Fibroblast of lung (primary cell): ENCODE measurements at places on chromosomes 2 and 18. TPM values are rescaled to one million over a fixed set of nuclear protein-coding genes. Genes with fewer than 3 reads are reported as not detected.

Gene CYRIA
- 7.4 and 10.2 TPM in 2 replicates for total RNA-seq

Gene UGT1A6
- not detected in 2 replicates for total RNA-seq

- no peaks in the 10 kb centered on the region for H3K36me3 ChIP-seq
- no peaks in the 10 kb centered on the region for H3K27me3 ChIP-seq
- no peak for DNase-seq
- H3K4me1 ChIP-seq = no peaks in the 10 kb centered on the region
- H3K27ac ChIP-seq = no peak overlapping the region
Observed at GRCh38 chr2:75998451-75998850, 287.7 kb upstream of the GCFC2 start.

Gene POTEJ
- total RNA-seq = not detected in 2 replicates

DNA sequence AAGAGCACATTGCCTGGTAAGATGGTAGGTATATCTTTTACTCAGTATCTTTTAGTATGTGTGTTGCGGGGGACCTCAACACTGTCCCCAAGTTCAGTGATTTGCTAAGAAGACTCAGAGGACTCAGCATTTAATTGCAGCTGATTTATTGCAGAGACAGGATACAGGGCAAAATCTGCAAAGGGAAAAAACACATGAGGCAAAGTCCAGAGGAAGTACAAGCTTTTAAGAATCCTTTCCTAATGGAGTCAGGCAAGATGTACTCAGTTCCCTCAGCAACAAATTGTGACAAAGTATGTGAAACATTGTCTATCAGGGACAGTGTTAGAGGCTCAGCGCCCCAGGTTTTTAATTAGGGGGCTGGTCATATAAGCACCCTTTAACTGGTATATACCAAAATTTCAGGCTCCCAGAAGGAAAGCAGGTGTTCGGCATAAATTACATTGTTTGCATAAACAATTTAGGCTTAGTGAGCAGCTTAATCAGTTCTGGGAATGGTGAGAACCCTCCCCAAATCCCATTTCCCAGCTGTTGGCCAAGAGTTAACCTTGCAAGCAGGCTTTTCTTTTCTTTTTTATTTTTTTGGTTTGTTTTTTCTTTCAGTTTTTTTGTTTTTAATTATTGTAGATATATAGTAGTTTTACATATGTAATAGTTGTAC, 41.7 kb downstream of the RAB3GAP1 start:
- no peak overlapping the region for H3K27ac ChIP-seq
- no peaks in the 10 kb centered on the region for H3K27me3 ChIP-seq
- no peaks in the 10 kb centered on the region for H3K4me1 ChIP-seq
- no peaks in the 10 kb centered on the region for H3K36me3 ChIP-seq
- H3K4me3 ChIP-seq = no peak overlapping the region
- no peak for DNase-seq

Gene DYNAP
- not detected in 2 replicates for total RNA-seq

DNA sequence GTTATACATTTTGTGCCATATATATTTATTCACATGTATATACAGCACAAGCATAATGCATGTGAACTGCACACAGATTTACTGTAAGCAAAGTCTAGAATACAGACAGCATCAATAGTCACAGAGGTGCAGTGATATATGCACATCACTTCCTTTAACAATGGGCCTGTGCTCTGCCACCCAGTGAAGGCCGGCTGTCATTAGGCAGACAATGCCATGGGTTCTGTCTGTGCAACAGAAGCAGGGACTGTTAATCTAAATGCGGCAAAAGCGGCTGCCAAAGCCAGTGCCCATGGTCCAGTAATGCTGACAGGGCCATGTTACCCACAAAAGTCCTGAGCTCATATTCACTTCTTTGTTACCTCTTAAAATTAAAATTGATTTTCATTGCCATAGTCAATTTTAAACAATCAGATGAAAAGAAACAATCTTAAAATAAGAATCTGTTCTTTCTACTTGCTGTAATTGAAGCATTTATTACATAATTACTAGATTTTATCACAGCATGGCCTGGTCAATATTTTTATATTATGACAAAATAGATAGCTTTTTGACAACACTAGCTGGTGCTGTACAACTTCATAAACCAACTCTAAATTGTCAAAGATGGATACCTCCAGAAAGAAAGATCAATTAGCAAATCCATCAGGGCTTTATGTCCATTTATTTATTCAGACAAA, 232.0 kb downstream of the STK39 start:
- no peaks in the 10 kb centered on the region for H3K4me1 ChIP-seq
- H3K27ac ChIP-seq = no peak overlapping the region
- no peak for DNase-seq
- no peaks in the 10 kb centered on the region for H3K27me3 ChIP-seq
- no peak overlapping the region for H3K4me3 ChIP-seq
- H3K36me3 ChIP-seq = no peaks in the 10 kb centered on the region

Gene ZNF521
- total RNA-seq = 23.6 and 43.6 TPM in 2 replicates

GRCh38 chr2:231057590-231057989, 923 bp downstream of the PSMD1 start:
- no peaks in the 10 kb centered on the region for H3K27me3 ChIP-seq
- peak; percentile 33 for DNase-seq
- H3K27ac ChIP-seq = peak overlapping the region; percentile 93
- peak overlapping the region; percentile 86 for H3K4me3 ChIP-seq
- peaks cover 2% of the 10 kb centered on the region for H3K4me1 ChIP-seq

- peaks cover under 1% of the 10 kb centered on the region for H3K4me1 ChIP-seq
- H3K36me3 ChIP-seq = no peaks in the 10 kb centered on the region
- no peak for DNase-seq
- no peak overlapping the region for H3K27ac ChIP-seq
- H3K4me3 ChIP-seq = no peak overlapping the region
- H3K27me3 ChIP-seq = no peaks in the 10 kb centered on the region
Observed at GRCh38 chr2:14752295-14752694, 119.8 kb downstream of the LRATD1 start.

Gene MC2R
- not detected in 2 replicates for total RNA-seq

GRCh38 chr2:113081488-113082210, 13.9 kb downstream of the IL1F10 start:
- no peak overlapping the region for H3K27ac ChIP-seq
- no peak overlapping the region for H3K4me3 ChIP-seq
- H3K4me1 ChIP-seq = no peaks in the 10 kb centered on the region

DNA sequence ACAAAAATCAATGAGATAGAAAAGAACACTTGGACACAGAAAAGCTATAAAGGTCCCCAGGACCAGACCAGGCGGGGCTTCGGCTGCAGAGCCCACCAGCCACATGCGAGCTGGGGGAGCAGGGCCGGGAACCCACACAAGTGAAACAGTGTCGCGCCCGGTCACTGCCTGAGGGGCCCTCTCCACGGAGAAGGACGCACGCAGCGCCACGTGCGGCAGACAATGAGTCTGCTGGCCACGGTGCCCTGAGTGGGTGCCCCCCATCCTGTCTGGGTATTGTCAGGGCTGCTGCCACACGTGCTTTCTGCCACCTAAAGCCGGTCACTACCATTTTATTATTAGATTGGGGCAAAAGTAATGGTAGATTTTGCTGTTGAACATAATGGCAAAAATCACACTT, 207.9 kb upstream of the HDAC4 start:
- DNase-seq = no peak
- no peak overlapping the region for H3K4me3 ChIP-seq
- no peak overlapping the region for H3K27ac ChIP-seq
- no peaks in the 10 kb centered on the region for H3K36me3 ChIP-seq
- no peaks in the 10 kb centered on the region for H3K27me3 ChIP-seq

DNA sequence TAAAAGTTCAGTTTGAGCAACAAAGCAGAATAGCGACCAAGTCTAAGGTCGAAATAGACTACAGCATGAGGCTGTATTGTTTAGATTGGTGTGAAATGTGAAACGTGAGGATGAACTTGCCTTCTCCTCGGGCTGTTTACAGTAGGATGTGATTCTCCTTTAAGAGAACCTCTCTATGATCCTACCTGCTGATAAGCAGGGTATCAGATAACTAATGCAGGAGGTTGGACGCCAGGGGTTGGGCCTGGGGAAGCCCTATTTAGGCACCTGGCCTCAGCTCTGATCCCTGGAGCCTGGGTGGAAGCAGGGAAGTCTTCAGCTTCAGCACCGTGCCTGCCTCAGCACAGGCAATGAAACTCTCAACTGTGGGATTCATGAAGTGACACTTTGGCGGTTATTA, 11.4 kb downstream of the CRYGD start:
- H3K4me3 ChIP-seq = no peak overlapping the region
- DNase-seq = no peak
- peaks cover 6% of the 10 kb centered on the region for H3K27me3 ChIP-seq
- no peaks in the 10 kb centered on the region for H3K4me1 ChIP-seq

DNA sequence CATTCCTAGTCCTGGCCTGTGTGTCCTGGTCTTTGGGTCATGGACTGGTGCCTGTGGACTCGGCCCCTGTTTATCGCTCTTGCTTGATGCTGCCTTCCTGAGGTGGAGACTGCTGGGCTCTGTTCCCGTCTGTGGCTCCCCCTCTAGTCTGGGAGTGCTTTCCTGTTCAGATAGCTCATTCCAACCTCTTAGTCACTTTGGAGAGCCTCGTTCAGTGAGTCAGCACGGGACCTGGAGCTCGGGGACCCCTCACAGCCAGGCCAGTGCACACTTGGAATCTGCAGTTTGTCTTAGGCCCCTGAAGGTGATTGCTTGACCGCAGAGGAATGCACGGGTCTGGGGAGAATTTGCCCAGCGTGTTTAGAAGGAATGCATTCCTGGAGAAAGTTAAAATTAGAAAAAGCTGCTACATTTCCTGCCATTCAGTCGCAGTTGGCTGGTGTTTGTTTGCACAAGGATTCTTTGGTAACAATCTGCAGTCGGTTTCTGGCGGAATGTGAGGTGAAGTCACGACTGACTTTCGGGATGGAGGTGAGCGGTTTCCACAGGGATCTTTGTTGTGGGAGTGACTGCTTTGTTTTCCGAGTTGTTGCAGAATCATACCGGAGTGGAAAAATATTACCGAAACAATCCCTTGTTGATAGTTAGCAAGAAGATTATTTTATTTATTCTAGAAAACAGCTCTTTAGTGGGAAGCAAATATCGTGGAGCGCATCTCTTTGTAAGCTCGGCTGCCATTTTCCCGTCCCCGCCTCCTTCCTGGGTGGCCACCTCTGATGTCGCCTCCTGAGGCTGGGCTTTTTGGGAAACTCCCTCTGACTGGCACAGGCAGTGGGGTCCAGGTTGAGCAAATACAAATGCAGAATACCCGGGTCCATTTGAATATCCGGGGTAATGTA, 29.6 kb downstream of the SH3BP4 start:
- H3K27ac ChIP-seq = peak overlapping the region; percentile 94
- H3K4me3 ChIP-seq = peak overlapping the region; percentile 9

- H3K36me3 ChIP-seq = no peaks in the 10 kb centered on the region
- H3K4me1 ChIP-seq = no peaks in the 10 kb centered on the region
- H3K4me3 ChIP-seq = no peak overlapping the region
- H3K27ac ChIP-seq = no peak overlapping the region
- DNase-seq = no peak
- peaks cover 6% of the 10 kb centered on the region for H3K27me3 ChIP-seq
Observed at GRCh38 chr2:86308984-86309695, 28.3 kb downstream of the REEP1 start.

- peaks cover under 1% of the 10 kb centered on the region for H3K4me1 ChIP-seq
- no peak overlapping the region for H3K4me3 ChIP-seq
- H3K36me3 ChIP-seq = no peaks in the 10 kb centered on the region
- no peaks in the 10 kb centered on the region for H3K27me3 ChIP-seq
Observed at GRCh38 chr2:45826884-45827635, 175.6 kb downstream of the PRKCE start.

- H3K36me3 ChIP-seq = no peaks in the 10 kb centered on the region
- no peaks in the 10 kb centered on the region for H3K4me1 ChIP-seq
- H3K4me3 ChIP-seq = no peak overlapping the region
- peaks cover 15% of the 10 kb centered on the region for H3K27me3 ChIP-seq
- H3K27ac ChIP-seq = no peak overlapping the region
Observed at GRCh38 chr2:120314690-120315366, 31.1 kb upstream of the INHBB start.

DNA sequence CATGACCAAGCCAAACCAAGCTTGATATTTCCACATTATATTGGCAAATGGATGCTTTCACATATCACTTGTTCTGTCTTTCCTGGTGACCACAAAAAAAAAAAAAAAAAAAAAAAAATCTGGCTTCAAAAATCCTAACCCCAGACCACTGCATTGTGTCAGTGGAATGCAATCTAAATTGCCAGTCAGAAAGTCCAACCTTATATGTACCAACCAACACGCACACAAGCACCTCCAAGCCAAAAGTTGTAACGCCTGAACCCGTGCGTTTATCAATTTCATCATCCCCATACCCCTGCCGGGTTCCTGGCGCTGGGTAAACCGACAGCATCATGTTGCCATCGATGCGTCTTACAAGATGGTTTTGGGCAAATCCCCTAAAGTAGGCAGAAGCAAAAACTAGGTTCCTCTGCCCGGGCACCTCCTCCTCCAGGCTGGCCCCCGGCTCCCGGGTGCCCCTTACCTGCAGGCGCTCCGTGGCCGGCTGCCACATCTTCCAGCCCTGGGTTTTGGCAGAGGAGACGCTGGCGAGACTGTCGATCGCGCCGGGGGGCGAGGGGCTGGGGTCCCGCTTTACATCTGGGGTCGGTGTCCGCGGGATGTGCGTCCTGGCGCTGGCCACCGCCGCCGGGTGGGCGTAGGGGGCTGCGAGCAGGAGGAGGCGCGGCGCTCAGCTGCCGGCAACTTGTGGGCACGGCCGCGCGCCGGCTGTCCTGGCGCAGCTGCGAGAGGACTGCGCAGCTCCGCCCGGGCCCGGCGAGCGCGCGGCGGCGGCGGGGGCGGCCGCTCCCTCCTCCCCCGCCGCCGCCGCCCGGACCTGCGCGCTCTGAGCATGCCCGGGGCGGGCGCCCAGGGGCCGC, at the start of gene PID1:
PID1 (minus strand) TSS at position 737 of the 860 bp plus-strand sequence; CDS start at position 493, 244 bp downstream.
- DNase-seq = peak; percentile 71
- no peaks in the 10 kb centered on the region for H3K27me3 ChIP-seq
- no peaks in the 10 kb centered on the region for H3K36me3 ChIP-seq
- H3K4me3 ChIP-seq = peak within 1 kb of the TSS; percentile 80

Gene UGT1A10
- total RNA-seq = not detected in 2 replicates

- H3K27me3 ChIP-seq = no peaks in the 10 kb centered on the region
- H3K4me1 ChIP-seq = no peaks in the 10 kb centered on the region
- no peak for DNase-seq
Observed at GRCh38 chr2:235757640-235758039, 263.8 kb downstream of the AGAP1 start.

GRCh38 chr18:76620321-76621170, 125.5 kb upstream of the ZNF516 start:
- H3K4me1 ChIP-seq = peaks cover 10% of the 10 kb centered on the region
- no peaks in the 10 kb centered on the region for H3K36me3 ChIP-seq
- DNase-seq = peak; percentile 77

- DNase-seq = no peak
- H3K4me1 ChIP-seq = no peaks in the 10 kb centered on the region
- peaks cover 26% of the 10 kb centered on the region for H3K27me3 ChIP-seq
- H3K27ac ChIP-seq = no peak overlapping the region
- H3K4me3 ChIP-seq = no peak overlapping the region
Observed at GRCh38 chr2:26576565-26577441, 64.4 kb downstream of the CIB4 start.

Gene POTEF
- total RNA-seq = not detected in 2 replicates

GRCh38 chr2:163173591-163173990, 335.0 kb upstream of the KCNH7 start:
- no peaks in the 10 kb centered on the region for H3K4me1 ChIP-seq
- H3K27me3 ChIP-seq = no peaks in the 10 kb centered on the region
- H3K27ac ChIP-seq = no peak overlapping the region
- no peak overlapping the region for H3K4me3 ChIP-seq
